HCEC 1CT (cell line): ENCODE measurements at places on chromosomes 7 and 10.

GRCh38 chr10:5737352-5737751, 52.7 kb downstream of the TASOR2 start:
- no peak for DNase-seq

- no peak for DNase-seq
These were observed 72.8 kb downstream of the CTTNBP2 start for GRCh38 chr7:117800406-117800805.

GRCh38 chr7:142535123-142535779, 214.0 kb upstream of the PRSS1 start:
- peak; percentile 91 for DNase-seq

DNA sequence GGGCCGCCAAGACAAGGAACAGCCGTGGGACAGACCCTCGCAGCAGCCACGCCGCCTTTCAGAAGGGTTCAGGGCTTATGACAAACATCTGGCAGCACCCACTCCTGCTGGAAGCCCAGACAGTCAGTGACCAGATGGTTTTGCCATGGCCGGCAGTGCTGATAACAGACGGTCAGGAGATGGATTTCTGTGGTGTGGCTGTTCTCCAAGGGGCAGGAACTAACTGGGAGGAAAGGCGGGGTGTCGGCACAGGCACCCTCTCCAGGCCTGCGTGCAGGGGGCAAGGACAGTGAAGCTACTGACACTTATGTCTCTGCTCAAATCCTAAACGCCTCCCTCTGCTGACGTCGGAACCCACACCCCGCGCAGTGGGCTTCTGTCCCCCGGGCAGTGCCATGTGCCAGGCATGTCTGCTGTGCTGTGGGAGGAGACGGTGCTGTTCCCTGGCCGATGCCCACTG, 416.1 kb downstream of the DNAJB6 start:
- no peak for DNase-seq

DNA sequence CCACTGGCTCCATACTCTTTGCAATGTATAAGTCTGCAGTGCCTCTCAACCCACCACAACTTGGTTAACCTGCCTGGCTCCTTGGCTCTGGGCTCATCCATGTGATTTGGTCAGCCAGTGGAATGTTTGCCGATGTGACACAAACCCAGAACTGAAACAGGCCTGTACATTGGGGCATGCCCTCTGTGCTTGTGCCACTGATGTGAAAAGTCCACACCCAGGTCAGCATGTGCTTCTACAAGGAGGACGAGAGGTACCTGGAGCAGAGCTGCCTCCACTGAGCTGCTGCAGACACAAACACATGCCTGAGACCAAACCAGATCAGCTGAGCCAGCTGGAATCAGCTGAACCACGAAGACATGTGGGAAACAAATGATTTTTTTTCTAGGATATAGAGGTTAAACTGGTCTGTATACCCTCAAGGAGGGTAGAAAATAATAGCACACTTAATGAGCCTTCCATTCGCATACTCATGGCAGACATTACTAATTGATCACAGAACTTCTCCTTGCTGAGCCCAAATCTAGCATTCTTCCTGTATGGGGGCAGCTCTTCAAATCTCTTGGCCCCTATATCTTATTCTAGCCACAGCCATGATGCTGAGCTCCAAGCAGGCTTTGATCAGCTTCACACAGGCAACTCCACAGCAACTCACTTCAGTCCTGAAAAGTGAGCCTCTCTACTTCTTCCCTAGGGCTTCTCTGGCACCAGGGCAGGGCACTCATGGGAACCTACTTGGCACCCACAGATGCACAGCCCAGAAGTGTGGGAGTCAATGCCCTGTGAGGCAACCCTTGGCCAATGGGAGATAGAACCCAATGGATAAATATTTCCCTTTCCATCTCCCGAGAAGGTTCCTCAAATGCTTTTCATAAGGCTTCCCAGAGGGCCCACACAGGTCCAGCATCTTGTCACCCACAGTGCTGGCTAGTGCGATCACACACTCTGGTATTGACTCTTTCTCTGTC, 18.6 kb downstream of the PYROXD2 start:
- no peak for DNase-seq

DNA sequence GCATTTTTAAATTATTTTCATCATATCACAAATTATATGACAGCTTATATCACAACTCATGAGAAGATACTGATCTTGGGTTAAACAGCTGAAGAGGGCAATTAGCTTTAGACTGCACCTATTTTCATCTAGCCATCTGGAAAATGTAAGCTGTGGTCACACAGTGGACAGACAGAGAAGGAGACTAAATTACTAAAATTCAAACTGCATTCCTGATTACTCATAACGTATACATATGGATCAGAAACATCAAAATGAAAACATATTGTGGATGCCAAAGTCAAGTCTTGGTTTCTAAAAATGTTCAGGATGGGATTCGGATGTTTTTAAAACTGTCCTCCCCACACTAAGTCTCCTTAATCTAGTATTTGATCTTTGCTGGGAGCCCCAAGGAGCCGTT, 6.6 kb downstream of the BBIP1 start:
- DNase-seq, result peak; percentile 86

DNA sequence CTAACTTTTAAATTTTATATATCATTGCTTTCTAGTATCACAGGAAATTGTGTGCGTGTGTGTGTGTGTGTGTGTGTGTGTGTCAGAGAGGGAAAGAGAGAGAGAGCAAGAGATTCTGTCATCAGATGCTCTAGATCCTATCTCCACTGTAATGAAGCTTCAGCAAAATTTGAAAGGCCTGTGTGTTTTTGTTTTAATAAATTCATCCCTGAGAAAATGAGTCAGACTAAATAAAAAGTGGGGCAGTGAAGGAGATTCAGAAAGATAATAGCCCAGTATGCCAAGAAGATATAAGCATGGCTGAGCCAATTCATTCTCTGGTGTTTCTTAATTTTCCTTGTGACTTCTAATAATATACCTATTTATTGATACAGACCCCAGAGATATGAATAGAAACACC, 184.2 kb upstream of the TMEM196 start:
- DNase-seq, result peak; percentile 45

GRCh38 chr10:11149807-11150141, 132.1 kb downstream of the CELF2 start:
- no peak for DNase-seq

- DNase-seq, result no peak
These were observed 175.6 kb upstream of the PFKP start for GRCh38 chr10:2891770-2892124.

DNA sequence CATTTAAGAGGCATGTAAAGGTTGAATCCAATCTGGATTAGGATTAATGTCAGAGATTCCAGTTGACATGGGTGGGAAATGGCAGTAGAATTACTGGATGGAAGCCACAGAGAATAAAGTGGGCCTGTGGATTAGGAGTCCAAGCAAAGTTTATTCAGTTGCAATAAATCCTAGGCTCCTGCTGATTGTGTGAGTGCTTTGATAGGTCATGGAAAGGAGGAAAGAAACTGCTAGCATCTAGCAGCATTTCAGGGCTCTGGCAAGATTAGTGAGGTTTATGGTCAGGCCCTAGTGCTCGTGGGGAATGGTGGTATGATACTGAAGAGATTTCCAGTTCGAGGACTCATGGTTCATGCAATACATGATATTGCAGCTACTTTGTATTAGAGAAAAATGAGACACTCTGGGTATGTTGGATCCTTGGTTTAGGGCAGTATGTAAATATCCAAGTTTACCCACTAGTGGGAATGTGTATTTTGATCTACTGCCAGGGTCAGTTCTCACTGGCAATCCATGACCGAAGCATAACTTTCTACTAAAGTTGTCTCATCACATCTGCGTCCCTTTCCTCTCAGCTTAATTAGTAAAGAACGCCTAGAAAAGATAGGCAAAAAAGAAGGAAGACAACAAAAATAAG, 235.0 kb downstream of the SUGCT start:
- DNase-seq, result no peak

GRCh38 chr10:52780391-52781155, 8.0 kb upstream of the MBL2 start:
- no peak for DNase-seq

DNA sequence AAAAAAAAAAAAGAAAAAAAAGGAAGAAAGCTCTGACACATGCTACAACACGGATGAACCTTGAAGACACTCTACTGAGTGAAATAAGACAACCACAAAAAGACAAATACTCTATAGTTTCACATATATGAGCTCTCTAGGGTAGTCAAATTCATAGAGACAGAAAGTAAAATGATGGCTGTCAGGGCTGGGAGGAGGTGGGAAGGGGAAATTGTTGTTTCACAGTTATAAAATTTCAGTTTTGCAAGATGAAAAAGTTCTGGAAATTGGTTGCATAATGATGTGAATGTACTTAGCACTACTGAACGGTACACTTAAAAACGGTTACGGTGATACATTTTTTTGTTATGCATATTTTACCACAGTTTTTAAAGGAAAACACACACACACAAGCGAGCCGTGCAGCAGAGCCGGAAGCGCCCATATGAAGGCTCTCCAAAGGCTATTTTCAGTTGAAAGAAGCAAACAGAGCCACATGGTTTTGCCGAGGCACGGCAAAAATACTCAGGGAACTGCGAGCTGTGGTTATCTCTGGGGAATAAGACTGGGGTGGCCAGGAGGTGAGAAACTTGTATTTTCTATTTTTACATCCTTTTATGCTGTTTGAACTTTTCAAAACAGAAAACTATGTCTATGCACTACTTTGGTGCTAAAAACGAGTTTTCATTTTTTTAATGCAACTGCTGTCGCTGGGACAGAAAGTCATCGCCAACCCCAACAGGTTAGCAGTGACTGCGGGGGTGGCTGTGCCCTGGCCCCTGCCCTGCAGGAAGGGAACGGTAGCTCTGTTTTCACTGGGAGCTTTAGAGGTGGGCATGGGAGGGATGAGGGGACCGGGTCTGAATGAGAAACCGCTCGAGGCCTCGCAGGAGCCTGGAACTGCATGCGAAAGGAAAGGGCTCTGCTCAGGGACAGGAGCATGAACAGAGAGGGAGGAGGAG, 132.9 kb downstream of the OAT start:
- DNase-seq, result no peak

DNA sequence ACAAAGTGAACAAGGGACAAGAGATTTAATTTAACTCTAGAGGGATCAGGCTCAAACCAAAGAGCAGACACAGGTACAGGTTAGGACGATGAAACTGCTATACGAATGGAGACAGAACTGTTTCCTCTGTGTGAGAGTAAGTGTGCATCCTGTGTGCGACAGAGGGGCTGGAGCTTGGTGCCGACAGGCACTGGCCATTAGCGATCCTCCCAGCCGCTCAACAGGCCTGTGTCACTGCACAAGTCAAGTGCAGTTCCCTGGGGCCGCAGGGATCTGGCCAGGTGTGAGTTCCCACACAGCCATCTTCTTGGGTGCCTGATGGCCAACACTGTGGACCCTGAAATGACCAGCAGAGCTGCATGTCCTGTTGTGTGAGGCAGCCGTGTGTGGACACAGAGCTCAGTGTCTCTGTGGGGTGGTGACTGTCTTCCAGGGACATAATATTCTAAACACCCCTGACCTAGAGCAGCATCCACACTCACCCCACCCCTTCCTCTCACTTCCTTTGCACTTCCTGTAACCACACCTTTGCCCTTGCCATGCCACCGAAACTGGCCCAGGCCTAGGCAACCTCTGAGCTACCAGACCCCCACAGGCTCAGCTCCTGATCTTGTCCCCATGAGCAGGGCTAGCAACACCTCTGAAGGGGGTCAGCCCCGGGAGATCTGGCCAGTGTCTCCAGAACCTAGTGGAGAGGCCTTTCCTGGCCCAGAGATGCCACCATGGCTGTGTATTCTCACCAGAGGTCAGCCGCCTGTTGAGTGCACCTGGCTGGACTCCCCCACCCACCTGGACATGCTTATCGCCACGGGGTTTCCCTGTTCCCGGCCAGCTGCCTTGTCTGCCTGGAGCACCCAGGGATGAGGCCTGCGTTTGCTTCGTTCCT, 11.7 kb upstream of the TBRG4 start:
- no peak for DNase-seq

DNA sequence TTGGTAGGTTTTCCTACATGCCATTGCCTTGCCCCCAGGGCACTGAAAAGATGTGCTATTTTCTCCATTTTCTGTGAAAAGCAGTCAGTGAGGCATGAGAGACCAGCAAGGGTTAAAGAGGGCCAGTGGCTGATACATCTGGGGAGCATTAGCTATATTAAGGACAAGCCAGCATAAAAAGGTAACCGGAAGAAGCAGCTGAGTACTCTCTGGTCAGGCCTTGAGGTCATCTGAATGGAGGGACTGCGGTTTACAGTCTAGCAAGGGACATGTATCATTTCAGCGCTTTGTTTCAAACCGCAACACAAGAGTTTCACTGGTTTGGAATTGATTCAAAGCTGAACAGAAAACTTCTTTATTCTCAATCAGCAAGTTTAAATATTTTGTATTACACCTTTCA, 120.4 kb downstream of the EPDR1 start:
- no peak for DNase-seq

DNA sequence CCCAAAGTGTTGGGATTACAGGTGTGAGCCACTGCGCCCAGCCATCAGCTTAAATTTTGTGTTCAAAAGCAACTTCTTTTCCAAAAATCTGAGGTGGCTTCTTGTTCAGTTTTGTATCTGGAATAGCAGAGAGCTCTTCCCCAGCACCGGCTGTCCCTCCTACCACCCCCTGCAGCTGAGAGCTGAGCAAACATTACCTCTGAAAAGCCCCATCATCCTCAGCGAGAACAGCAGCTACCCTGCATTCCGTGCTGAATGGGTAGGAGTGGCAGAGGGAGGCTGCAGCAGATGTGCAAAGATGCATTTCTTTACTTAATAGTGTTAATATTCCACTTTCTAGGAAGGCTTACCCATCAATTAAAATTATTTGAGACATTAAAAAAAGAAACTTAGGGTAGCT, 31.8 kb downstream of the CCM2 start:
- no peak for DNase-seq

DNA sequence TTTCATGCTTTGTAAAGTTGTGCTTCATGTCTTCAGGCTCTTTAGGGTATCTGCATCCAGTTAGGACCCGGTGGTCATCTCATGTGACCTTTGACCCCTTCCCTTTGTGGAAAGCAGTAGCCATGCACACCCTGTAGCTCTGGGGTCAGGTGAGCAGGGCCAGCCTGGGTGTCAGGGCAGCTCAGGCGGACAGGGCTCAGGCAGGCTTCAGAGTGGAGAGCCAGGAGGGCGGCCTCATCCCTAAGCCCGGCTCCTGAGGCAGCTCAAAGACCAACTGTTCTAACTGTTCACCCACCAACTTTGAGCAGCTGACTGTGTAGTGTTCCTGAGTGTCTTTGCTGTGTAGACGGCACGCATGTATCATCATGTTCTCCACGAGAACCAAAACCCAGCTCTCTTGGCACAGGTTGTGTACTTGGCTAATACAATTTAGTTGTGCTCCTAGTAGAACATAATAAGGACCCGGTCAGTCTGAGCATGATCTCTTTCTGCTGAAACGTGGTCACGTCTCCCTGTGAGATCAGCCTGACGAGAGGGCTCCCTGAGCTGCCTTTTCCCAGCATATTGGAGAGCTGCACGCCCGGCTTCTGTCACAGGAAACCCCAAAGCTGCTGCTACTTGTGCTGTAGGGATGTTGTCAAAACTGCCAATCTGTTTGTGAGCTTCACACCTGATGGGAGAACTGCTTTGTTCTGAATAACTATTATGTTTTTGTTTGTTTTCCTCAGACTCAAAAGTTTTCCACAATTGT, 30.0 kb downstream of the EEPD1 start:
- DNase-seq, result no peak

GRCh38 chr10:124719213-124719851, 24.8 kb downstream of the FAM53B start:
- peak; percentile 57 for DNase-seq
